ENCODE measurements at places on chromosomes 6 and 20.

- no peak for DNase-seq
Measured at GRCh38 chr6:167093922-167094432, 28.9 kb upstream of the CCR6 start.

GRCh38 chr6:14766391-14766994, 479.4 kb upstream of the JARID2 start:
- DNase-seq, result no peak

DNA sequence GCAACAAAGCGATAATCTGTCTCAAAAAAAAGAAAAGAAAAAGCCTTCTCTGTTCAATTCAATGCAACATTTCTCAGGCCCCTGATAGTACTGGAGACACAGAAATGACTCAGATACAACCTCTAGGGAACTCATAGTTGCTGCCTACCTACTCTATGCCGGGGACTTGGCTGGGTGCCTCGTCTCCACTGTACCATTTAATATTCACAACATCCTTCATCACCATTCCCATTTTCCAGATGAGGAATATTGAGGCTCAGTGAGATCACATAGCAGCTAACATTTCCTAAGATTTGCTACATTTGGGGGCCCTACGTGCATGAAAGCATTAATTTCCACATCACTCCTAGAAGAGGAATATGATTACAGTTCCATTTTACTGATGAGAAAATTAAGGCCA, 7.5 kb downstream of the NOL4L start:
- DNase-seq, result no peak

DNA sequence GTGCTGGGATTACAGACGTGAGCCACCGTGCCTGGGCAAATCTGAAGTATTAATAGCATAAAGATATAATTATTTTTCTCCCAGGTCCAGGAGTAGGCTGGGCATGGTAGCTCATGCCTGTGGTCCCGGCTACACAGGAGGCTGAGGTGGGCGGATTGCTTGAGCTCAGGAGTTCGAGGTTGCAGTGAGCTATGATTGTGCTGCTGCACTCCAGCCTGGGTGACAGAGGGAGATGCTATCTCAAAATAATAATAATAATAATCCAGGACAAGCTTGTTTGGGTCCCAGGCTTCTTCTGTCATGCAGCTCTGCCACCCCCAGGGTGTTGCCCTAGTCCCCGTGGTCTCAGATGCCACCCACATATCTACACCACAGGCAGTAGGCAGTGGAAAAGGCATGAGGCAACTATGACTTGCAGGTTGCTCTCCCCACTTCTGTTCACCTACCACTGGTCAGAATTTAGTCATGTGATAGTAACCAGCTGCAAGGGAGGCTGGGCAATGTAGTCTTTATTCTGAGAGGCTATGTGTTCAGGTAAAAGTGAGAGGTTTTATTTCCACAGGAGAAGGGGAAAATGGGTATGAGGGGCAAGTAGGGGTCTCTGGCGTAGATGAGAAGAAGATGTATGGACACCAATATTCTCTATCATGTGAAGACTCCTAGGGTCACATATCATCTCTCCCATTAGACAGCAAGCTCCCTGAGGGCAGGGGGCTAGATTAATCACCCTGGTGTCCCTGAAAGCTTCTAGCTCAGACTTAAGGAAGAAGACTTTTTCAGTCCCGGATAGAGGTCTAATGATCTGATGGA, 25.7 kb downstream of the TCF15 start:
- DNase-seq, result no peak

DNA sequence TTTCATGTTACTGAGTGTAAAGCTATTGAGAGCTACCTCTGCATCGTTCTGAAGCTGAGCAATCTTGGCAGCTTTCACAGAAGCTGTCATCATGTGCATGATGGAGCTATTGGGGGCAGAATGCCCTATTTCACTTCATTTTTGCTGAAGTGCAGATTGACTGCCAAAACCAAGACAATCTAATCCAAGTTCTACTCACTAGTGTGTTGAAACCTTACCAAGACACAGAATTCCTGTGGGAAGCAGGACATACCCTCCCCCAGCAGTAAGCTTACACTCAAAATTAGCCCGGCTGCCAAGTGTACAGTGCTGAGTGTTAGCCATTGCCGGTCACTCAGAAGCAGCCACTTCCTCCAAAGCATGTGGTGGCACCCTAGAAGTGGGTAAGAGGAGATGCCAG, 177.3 kb upstream of the TENT5A start:
- no peak for DNase-seq

- no peak for DNase-seq
Measured at GRCh38 chr20:1933465-1933870, 38.3 kb downstream of the SIRPA start.

GRCh38 chr20:10505827-10506226, 70.7 kb downstream of the SLX4IP start:
- DNase-seq, result no peak

DNA sequence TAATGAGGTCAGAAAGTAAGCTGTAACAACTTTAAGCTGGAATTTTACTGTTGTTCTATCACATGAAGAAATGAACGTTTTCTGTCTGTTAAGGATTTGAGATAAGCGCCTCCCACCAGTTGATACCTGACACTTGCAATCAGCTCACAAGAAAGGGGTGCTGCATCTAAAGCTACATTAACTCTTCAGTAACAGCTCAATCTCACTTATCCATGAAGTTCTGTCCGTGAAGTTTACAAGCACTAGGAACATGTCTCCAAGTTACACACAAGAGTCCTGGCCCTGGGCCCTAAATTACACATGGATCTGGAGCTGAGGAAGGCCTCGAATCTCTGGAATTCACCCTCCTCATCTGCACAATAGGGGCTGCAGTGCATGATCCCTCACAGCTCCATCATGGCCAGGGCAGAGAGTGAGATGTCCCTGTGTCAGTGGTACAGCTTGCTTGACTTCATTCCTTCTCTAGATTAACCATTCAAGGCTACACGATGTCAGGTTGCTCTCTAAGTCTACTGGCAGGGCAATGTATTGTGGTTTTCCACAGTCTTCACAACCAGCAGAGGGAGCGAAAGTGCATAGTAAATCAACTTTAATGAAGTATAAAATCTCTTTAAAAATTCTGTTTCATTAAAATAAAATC, 182.4 kb upstream of the MCHR2 start:
- DNase-seq, result peak; percentile 29

- DNase-seq, result no peak
Measured at GRCh38 chr6:116108836-116109235, 8.2 kb downstream of the NT5DC1 start.

DNA sequence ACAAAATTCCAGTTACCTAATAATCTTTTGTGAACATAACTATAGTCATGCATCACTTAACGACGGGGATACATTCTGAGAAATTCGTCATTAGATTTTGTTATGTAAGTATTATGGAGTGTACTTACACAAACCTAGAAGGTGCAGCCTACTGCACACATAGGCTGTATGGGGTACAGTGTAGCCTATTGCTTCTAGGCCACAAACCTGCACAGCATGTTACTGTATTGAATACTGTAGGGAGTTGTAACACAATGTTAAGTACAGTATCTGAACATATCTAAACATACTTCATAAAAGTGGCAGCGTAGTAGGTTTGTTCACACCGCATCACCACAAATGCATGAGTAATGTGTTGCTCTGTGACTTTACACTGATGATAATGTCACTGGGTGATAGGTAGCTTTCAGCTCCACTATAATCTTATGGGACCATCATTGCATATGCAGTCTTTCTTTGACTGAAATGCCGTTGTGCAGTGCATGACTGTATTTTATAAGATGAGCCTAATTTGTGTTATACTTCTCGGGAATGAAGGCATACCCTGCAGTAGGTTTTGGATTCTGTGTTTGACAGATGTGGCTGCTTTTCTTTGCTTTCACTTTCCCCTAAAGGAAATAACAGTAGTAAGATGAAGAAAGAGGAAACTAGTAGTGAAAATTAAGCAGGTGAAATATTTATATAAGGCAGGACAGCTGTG, 365.6 kb downstream of the FARS2 start:
- no peak for DNase-seq

DNA sequence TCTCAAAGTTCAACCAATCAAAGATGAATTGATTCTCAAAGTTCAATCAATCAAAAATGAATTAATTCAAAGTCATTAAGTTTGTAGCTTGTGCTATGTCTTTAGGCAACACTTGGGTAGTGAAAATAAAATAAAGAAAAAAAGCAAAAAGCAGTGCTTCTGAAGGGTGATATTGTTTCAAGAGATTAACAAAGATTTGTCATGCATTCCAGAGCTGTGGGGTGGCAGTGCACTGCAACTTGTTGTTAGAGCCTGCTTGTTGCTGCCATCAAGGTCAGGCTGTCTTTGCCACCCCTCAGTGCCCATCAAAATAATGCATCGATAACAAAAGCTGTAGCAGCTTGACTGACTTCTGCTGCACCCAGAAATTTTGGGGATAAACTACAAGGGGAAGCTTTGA, 128.6 kb downstream of the RNF144B start:
- no peak for DNase-seq

DNA sequence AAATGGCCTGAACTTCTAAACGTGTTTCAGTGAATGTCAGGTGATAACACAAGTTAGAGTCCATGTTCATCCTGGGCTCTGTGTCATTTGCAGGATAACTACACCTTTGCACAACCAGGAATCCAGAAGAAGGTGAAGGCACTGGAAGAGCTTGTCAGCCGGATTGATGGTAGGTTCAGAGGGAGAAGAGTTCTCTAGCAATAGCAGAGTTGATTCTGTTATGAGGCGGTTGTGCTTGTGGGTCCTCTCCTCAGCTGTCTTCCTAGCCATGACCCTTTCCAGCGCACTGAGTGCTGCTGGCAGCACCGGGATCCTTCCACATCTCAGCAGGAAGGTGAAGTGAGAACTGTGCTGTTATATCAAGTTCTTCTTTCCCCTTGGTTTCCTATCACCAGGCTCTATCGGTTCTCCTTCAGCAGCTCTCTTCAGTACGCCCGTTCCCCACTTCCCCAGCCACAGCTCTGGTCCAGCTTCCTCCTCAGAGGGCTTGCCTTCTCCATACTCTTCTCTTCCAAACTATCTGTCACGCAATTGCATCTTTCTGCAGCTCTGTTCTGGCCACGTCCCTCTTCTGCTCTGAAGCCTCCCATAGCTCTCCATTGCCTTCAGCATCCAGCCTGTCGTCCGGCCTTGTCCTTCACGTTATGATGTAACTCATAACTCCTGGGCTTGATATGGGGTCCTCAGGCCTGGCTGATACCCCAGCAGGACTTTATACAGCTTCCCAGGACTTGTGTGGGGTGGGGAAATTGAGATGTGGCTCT, 39.9 kb upstream of the RNF8 start:
- DNase-seq, result no peak

- DNase-seq, result no peak
Measured at GRCh38 chr6:82322386-82322785, 41.2 kb upstream of the TPBG start.

GRCh38 chr6:108476376-108476775, 84.3 kb upstream of the FOXO3 start:
- no peak for DNase-seq

- DNase-seq, result no peak
Measured at GRCh38 chr6:163414946-163415619, 565 bp downstream of the QKI start.

DNA sequence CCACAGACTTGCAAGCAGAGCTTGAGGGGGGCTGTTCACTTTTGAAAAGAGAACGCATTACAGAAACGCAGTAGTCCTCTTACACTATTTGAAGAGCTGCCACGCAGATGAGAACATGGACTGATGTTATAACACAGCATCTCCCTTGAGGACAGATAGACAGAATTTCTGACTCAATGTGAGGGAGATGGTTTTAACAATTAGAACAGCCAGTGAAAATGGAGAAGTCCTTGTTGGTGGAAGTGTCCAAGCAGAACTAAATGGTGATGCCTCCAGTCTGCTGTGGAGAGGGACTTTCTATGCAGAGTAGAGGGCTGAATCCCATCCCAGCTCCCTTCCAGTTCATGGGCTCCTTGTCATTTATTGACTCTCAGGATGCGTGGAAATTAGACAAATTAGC, 100.0 kb downstream of the RREB1 start:
- no peak for DNase-seq

DNA sequence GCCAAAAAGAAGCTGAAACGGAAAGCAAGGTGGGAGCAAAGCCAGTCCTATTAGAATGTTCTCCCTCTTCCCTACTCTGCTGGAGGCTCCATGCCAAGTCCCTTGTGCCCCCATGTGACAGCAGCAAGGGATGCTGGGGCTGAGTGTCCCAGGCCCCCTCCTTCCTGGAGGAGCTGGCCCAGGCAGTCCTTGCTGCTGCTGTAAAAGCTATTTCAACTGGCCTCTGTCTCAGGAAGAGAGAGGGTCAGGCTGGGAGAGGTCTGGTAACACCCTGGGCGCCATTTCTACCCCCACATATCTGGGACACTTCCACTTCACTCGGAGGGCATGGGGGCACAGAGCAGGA, 25.0 kb downstream of the TTBK1 start:
- DNase-seq, result no peak

- DNase-seq, result no peak
Measured at GRCh38 chr20:32560989-32561830, 23.9 kb downstream of the NOL4L start.

DNA sequence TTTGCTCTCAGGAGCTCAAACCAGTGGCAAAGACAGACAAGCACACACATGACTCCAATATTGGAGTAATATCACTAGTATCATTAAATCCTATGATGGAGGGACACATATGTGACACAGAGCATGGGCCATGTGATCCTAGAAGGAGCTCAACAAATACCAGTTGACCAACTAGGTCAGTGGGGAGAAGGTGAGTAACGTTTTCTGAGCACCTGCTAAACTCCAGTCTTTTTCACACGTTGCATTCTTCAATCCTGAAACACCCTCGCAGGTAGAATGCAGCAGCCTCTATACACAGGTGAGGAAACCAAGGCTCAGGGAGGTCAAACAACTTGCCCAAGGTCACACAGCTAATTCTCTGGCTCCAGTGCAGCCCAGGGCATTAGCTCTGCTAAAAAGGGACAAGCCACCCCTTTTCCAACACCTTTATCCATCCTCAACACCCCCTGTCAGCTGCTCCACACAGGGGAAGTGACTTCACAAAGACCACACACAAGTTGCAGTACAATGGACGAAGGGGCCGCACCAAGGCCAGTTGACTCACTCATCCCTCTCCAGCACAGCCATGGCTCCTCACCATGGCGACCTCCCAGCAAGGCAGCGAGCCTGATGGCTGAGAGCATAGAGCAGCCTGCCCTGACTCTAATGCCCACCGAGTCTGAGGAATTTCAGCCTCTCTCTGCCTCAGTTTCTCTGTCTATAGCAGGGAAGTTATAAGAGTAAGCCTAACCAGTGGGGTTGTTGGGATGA, 4.4 kb downstream of the CAPN11 start:
- no peak for DNase-seq

- DNase-seq, result no peak
Measured at GRCh38 chr20:59247731-59248684, 52.4 kb upstream of the EDN3 start.

- peak; percentile 91 for DNase-seq
Measured at GRCh38 chr20:35463455-35464300, 8.3 kb downstream of the CEP250 start.
